ENCODE measurements at places on chromosomes 7 and 10.

DNA sequence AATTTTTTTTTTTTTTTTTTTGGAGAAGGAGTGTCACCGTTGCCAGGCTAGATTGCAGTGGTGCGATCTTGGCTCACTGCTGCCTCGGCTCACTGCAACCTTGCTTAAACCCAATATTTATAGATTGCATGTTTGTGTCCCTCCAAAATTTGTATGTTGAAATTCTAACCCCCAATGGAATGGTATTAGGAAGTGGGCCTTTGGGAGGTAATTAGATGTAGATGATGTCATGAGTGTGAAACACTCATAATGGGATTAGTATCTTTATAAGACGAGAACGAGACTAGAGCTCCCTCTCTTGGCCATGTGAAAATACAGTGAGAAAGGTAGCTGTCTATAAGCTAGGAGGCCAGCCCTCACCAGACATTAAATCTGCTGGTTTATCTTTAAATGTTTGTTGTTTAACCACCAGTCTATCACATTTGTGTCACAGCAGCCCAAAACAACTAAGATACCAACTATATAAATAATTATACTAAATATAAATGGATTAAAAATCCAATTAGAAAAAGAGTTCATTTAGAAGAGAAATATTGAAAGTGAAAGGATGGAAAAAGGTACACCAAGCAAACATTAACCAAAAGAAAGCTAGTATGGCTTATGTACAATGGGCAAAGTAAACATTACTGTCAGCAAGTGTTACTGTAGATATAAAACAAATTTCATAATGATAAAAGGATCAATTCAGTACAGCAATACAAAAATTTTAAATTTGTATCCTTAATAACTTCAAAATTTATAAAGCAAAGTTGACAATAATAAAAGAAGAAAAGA lies 9.3 kb downstream of the TCAF1 start:
- DNase-seq, result no peak

DNA sequence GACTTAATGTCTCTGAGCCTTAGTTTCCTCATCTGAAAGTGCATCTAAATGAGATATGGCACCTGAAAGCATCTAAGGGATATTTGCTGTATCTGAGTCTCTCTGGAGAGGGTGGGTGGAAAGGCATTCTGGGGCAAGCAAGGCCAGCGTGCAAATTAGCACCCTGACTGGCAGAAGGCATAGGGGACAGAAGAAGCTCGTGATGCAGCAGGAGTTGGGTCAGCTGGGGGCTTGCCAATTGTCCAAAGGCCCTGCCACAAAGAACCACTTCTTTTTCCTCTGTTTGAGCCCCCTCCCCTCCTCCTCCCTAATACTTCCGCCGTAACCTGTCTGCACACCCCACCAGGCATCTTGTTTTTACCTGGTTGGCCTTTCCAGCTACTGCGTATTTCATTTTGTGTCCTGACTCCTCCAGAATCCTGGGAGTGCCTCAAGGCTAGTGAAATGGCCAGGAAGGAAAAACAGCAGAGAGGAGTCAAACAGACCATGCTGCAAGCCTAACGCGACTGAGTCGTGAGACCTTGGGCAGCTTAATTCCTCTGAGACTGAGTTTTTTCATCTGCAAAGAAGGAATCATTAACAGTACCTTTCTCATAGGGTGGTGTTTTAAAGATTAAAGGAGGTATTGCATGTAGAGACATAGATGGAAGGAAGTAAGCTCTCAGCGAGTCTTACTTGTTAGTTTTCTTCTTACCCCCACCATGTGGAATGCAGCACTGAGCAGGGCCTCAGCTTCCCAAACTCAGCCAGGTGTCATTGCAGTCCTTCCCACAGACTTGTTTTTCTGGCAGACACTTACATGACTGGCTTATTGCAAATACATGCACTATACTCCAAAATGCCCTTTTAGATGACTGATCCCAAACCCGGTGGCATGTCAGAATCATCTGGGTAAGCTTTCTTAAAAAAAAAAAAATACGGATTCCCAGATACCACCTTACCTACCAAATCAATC lies 49.1 kb upstream of the MXI1 start:
- no peak for DNase-seq

- no peak for DNase-seq
These were observed 262.0 kb upstream of the NRP1 start for GRCh38 chr10:33596422-33596821.

DNA sequence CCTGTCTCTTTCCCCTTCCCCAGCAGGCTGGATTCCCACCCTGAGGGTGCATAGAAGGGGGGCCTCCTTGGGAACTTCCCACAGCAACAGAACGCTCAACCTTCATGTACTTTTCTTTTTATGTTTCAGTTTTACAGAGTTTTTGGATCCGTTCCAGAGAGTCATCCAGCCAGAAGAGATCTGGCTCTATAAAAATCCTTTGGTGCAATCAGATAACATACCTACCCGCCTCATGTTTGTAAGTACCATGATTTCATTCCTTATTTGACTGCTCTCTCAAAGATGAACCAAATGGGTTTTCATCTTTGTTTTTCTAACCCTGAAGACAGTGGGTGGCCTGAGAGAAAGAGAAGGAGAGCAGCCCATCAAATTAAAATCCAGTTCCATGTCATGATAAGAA lies 46.7 kb downstream of the PLPP4 start:
- DNase-seq, result no peak

GRCh38 chr7:27198871-27199801 lies 755 bp downstream of the HOXA13 start:
- peak; percentile 73 for DNase-seq

DNA sequence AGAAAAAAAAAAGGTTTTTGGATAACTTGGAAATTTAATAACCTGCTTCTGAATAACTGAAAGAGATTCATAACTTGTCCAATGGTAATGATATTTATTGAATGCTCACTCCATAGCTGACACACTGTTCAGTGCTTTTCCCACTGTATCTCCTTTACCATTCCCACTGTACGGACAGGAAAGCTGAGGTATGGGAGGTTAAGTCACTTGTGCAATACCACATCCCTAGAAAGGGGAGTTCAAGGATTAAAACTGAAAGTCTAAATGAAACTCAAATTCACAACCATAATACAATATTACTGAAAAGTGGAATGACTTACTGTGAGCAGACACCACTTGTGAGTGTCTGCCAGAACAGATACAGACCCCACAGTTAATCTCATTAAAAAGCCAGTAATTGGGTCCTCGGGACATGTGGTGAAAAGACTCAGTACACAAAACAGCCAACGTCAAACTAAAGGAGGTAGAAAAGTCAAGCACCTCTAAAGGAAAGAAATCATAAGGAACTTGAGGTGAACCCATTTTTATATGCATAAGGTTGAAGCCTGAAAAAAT lies 13.8 kb upstream of the RHOBTB1 start:
- no peak for DNase-seq

DNA sequence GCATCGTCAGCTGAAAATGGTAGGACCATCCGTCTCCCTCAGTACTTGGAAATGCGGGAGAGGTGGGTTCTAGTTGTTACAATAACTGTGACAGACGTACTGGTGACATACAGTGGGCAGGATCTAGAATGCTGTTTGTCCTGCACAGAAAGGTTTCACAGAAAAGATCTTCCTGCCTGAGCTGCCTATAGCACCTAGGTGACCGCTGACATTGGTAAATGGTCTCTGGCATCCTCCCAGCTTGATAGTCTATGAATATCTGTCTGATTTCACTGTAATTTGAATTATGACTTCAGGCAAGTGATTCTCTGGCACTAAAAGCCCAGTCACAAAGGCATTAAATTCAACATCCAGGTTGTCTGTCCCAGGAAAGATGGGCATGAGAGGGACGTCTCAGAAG lies 38.2 kb upstream of the CCDC3 start:
- DNase-seq, result no peak

DNA sequence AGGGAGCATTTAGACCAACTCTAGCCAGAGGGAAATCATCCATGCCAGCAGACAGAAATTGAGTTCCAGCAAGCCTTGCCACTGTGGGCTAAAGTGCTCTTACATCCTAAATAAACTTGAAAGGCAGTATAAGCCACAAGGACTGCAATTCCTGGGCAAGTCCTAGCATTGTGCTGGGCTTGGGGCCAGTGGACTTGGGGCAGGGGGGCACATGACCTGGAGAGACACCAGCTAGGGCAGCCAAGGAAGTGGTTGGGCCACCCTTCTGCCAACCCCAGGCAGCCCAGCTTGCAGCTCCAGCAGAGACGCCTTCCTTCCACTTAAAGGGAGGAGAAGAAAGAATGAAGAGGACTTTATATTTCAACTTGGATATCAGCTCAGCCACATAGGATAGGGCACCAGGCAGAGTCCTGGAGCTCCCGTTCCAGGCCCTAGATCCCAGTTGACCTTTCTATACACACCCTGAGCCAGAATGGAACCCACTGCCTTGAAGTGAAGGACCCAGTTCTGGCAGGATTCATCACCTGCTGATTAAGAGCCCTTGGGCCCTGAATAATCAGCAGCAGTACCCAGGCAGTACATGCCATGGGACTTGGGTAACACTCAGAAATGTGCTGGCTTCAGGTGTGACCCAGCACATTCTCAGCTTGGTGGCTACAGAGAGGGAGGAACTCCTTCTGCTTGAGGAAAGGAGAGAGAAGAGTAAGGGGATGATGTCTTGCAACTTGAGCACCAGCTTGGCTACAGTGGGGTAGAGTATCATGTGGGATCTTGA lies 153.0 kb downstream of the GNAI1 start:
- DNase-seq, result no peak

GRCh38 chr10:126684171-126684745 lies 13.8 kb upstream of the C10orf90 start:
- no peak for DNase-seq

Data from right forelimb (tissue), 1 donor.